HL-60 (cell line): ENCODE measurements at places on chromosomes 2 and 18.
A peak's percentile ranks its signal among the peaks of the same experiment; 100 is the strongest.

GRCh38 chr2:52498077-52498750 lies 1269.4 kb upstream of the CHAC2 start:
- DNase-seq, result no peak

- no peak for DNase-seq
Measured at GRCh38 chr2:10372203-10372861, 69.6 kb downstream of the HPCAL1 start.

DNA sequence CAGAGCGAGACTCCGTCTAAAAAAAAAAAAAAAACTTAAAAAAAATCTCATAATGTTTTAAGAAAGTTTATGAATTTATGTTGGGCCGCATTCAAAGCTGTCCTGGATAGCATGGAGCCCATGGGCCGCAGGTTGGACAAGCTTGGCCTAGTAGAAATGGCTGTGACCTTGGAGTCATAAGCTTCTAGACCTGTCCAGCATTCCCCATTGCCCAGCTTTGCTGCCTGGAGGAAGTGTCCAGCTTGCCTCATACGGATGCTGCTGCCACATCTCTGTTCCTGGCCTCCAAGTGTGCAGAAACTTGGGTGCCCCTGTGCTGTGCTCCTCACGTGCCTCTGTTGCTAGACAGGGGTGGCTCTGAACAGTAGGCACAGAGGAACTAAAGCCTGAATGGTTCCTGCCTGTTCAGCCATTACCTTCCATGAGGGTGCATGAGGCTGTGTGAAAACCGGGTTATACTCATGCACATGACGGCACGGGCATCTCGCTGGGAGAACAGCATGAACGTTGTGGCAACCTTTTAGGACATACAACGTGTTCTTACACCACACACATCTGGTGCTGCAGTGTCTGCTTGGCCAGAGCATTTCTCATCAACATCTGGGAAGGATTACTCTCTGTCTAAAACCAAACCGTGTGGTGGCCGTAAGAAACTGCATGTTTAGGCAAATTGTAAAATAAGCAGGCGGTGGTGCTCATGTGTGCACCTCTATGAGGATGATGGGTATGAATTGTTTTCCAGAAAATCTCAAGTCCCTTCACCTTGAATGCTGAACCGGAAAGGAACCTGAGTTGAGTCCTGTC lies 38.2 kb downstream of the FHOD3 start:
- DNase-seq, result no peak

DNA sequence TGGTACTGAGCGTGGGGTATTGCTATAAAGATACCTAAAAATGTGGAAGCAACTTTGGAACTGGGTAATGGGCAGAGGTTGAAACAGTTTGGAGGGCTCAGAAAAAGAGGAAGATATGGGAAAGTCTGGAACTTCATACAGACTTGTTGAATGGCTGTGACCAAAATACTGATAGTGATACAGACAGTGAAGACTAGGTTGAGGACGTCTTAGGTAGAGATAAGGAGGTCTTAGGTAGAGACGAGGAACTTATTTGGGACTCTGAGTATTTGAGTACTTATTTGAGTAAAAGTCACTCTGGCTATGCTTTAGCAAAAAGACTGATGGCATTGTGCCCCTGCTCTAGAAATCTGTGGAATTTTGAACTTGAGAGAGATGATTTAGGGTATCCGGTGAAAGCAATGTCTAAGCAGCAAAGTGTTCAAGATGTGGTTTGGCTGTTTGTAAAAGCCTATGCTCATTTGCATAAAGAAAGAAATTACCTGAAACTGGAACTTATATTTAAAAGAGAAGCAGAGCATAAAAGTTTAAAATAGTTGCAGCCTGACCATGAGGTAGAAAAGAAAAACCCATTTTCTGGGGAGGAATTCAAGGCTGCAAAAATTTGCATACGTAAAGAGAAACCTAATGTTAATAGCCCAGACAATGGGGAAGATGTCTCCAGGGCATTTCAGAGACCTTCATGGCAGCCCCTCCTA lies 219.6 kb downstream of the PDE1A start:
- DNase-seq, result no peak

DNA sequence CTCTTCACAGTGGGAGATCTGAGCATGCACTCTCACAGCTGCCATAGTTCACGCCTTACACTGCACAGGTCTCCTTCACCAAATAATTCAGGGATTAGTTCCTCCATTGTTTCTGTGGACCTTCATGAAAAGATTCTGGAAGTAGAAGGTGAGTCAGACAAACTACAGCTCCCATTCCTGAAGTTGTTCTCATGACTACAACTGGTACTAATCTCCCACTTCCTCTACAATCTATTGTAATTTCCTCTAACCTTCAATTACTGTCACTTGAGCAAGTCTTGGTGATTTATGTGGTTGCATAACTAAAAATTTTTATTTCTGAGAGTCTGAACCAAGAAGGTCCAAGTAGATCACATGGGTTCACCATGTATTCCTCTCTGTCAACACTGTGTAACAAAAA lies 128.7 kb downstream of the XIRP2 start:
- DNase-seq, result no peak

- DNase-seq, result no peak
Measured at GRCh38 chr18:49621717-49622351, 60.0 kb downstream of the LIPG start.

DNA sequence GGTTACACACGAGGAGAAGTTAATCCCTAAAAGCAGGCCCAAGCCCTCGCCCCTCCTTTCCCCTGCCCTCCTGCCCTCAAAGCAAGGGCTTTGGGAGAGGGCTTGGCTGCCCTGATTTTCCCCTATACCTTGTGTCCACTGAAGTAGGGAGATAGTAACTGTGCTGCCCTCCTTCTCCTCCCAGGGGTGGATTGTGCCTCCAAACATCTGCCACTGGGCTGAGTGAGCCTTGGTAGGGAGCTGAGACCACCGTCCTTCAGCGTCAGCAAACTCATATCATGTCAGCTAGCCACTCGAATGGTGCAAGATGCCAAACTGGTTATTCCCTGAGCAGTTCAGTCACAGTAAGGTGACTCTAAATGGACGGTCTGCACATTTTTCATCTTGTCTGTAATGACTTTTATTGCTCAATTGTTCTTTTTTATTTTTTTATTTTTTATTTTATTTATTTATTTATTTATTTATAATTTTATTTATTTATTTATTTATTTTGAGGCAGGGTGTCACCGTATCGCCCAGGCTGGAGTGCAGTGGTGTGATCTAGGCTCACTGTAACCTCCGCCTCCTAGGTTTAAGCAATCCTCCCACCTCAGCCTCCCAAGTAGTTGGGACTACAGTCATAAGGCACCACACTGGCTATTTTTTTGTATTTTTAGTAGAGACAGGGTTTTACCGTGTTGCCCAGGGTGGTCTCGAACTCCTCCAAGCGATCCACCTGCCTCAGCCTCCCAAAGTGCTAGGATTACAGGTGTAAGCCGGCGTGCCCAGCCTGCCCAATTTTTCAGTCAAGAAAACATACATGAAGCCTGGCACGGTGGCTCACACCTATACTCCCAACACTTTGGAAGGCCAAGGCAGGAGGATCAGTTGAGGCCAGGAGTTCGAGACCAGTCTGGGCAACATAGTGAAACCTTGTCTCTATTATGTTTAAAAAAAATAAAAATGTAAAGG lies 8.7 kb downstream of the PCBP1 start:
- no peak for DNase-seq

- peak; percentile 32 for DNase-seq
Measured at GRCh38 chr2:69576880-69577279, 66.7 kb downstream of the AAK1 start.

DNA sequence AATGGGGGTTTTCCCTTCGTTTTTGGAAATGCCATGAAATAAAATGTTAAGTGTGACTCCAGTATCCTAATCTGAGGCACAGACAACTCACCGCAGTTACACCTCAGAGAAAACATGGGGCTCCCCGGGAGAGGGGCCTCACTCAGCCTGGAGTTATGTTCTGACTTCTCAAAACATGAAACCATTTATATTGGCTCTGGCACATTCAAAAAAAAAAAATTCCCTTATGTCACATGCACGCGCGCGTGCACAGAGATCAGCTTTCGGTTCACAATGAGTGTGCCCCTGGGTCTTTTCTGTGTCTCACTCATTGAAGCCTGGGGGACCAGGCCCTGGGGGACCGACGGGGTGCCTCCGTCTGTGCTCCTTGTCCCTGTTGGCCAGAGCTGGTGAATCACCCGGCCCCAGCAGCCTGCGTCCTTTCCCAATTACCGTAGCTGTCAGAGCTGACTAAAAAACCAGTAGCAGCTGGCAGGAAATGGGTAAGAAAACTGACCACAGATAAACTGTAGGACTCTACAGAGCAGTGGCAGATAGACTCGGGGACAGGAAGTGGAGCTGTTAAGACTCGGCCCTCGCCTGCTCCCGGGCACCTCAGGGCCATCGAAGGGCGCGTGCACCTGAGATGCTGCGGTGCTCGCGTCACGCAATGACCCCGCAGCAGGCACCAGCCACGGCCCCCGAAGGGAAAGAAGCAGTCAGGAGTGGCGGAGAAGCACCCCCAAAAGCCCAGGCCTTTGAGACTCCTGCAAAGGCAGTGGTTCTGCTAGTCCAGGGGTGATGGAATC lies 138.3 kb upstream of the ID2 start:
- DNase-seq, result peak; percentile 97

DNA sequence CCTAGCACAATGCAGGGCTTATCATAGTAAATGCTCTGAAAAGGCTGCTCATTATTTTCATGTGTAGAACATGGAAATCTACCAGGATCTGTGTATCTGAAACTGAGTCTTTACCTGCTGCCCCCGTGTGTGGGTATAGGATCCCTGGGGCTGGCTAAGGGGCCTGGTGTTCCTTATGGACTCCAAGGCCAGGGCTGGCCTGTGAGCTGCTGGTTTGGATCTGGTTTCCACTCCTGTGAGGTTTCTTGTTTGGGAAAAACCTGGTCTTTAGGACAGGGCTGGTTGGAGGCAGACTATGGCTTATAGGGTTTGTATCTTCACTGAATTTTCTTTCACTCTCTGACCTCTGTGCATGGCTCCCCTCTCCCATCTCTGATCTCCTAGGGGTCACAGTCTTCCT lies 80.8 kb downstream of the DYSF start:
- DNase-seq, result no peak

DNA sequence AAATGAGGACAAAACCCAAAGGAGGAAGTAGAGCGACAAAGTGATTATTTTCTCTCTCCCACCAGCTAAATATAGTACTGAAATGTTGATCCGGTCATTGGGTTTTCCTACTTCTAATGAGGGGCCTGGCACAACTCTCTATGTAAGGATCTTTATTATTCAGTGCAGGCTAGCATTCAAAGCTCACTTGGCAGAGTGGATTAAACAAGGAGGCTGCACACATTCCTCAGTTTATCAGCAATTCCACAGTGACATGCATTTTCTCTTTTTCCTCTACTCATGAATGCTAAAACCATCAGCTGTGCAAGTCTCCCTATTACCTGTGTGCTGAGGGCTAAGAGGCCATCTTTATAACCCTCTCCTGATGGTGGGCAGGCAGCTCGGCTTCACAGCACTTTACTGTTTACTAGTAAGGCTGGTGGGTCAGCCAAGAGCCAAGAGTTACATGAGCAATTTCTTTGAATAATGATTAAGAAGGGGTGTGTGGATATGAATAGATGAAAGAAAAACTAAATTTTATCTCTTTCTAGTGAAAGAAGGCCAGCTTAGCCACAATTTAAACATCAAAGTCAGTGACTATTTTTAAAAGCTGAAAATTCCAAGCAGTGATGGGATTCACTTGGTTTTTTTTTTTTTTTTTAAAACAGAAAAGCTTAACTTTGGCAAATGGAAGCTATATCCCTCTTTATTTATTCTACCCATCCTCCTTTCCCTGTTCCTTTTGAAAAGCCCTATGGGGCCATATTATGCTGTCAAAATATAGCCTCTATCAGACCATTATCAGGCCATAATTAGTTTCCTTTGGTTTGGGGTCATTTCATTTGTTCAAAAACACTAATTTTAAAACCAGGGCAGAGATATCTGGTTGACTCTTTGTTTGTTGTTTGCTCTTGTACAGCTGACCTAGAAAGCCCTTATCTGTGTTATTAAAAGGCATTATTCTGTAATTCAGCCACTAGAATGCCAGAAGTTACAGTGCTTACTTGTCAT lies 111.0 kb downstream of the RBM43 start:
- no peak for DNase-seq

GRCh38 chr18:9835825-9836224 lies 49.9 kb upstream of the TXNDC2 start:
- DNase-seq, result no peak

GRCh38 chr2:140880573-140880972 lies 1250.2 kb downstream of the LRP1B start:
- no peak for DNase-seq

DNA sequence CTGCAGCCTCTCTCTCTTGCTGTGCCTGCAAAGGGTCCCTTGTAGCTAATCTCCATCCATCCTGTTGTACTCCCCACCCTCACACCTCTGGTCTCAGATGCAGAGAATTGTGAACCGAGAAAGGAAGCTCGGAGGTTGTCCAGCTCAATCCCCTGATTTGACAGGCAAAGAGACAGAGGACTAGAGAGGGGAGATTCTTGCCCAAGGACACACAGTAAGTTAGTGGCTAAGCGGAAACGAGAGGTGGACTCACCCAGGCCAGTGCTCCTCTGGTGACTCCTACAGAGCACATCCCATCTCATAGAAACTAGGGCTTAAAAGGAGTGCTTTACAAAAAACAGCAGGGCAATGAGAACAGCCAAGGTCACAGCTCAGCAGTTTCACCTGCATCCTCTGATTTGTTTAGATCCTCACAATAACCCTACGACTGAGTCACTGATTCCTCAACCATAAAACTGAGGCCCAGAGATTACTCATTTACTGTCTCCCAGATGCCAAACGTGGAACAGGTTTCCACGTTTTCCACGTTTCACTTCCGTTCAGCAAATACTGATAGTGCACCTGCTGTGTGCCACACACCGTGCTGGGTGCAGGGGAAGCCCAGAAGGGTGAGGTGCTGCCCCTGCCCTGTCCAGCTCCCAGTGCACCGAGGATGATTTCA lies 22.1 kb downstream of the EHD3 start:
- no peak for DNase-seq

DNA sequence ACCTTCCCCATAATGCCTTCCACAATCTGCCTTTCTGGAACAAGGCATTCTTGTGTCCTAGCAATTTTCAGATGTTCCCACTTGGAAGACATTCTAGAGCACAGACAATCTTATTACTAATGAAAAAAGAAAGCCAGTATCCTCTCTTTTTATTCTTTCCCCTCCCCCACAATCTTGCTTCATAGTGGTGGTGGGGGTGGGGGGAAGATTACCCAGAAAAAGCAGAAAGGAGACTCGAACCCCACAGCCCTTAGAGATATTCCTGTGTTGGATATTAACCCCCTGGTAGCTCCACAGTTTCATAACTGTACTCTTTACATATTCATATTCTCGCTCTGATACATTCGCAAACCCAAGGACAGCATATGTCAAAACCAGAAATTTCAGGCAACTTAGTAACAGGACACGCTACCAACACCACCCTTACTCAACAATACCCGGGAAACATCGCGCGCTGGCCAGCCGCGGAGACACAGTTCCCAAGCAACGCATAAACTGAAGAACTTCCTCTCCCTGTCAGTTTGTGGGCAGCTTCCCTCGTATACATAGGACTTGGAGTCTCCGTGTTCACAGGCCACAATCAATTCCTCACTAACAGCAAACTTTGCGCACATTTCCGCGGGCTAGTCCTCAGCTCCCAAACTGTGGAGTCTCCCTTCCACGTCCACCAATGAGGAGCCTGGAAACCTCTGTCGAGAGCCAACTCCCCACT lies 793 bp downstream of the NR4A2 start:
- DNase-seq, result peak; percentile 94
